ENCODE measurements at places on chromosomes 7 and 10.

- DNase-seq: peak; percentile 77
Measured at GRCh38 chr7:138460176-138460648, at the start of gene TRIM24. TRIM24 (plus strand) TSS chr7:138460259; CDS start chr7:138460549, 290 bp downstream.

- DNase-seq: no peak
Measured at GRCh38 chr10:86592413-86592812, 61.9 kb upstream of the OPN4 start.

DNA sequence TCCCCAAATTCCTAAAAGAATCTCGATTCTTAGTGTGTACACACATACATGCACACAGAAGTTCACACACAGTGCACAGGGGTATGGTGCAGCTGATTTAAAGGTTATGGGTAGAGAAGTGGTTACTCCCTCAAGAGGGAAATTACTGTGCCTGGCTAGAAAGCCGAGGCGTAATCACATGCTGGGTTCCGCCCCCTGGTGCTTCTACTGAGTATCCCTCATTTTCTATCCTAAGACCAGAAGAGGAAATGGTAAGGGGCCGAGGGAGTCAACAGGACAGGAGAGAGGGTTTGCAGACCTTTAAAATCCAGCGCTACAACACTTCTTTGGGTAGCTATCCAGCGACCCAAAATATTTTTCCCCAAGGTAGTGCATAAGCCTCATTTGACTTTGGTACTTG lies 147.3 kb upstream of the TMEM196 start:
- no peak for DNase-seq

- DNase-seq: no peak
Measured at GRCh38 chr10:45179691-45180090, 135.7 kb downstream of the OR13A1 start.

GRCh38 chr10:9828110-9828509 lies 1189.6 kb upstream of the CELF2 start:
- no peak for DNase-seq

DNA sequence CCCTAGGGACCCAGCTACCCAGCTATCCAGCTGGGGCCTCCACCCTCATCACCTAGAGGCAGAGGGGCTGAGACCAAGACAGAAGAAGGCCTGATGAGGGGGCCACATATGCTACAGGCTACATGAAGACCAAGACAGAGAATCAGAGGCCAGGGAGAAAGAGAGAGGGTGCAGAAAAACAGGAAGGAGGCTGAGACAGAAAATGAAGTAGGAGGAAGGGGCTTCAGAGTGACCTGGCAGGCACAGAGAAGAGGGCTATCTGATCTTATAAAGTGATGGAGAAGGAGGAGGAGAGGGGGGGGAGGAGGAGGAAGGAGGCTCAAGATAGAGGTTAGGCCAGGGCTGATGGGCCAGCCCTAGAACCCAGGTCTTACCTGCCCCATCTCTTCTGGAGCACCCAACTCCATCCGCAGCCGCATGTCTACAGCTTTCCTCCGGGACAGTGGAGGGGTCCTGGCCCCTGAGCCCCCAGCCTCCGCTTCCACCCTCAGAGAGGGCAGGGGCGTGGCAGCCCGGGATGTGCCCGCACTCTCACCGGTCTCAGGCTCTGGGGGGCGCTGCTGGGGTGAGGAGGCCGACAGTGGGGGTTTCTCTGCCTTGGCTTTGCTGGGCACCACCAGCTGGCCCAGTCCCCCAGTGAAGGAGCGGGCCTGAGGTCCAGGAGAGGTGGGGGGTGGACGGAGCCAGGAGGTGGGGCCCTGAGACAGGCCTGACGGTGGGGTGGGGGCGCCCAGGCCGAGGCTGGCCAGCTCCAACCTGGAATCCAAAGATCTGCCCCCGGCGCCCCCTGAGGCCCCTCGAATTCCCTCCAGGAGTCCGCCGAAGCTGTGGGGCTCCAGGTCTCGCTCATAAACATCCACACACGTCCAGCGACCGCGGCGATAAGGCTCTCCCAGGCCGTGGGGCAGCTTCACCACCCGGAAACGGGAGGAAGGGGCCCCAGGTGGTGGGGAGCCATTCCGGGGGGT lies 1.8 kb downstream of the TSC22D4 start:
- DNase-seq: no peak

GRCh38 chr10:126439942-126440341 lies 51.7 kb upstream of the ADAM12 start:
- no peak for DNase-seq

DNA sequence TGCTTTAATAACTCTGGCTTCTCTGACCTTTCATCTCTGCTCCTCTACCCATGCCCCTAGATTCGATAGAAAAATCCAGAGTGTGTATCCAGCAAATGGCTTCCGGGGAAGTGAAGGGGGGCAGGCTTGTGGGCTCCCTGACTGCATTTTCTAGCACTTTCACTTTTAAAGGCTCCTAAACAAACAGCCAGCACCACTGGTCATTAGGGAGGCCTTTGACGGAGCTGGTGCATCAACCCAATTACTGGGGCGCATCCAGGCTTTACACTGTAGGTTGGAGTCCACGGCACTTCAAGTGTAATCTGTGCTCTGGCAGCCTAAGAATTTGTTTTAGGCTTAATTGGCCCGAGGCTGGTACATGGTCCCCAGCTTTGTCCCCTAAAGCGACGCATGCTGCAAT lies 291.9 kb downstream of the GFRA1 start:
- no peak for DNase-seq

GRCh38 chr10:79410315-79411094 lies 34.9 kb downstream of the ZCCHC24 start:
- no peak for DNase-seq

DNA sequence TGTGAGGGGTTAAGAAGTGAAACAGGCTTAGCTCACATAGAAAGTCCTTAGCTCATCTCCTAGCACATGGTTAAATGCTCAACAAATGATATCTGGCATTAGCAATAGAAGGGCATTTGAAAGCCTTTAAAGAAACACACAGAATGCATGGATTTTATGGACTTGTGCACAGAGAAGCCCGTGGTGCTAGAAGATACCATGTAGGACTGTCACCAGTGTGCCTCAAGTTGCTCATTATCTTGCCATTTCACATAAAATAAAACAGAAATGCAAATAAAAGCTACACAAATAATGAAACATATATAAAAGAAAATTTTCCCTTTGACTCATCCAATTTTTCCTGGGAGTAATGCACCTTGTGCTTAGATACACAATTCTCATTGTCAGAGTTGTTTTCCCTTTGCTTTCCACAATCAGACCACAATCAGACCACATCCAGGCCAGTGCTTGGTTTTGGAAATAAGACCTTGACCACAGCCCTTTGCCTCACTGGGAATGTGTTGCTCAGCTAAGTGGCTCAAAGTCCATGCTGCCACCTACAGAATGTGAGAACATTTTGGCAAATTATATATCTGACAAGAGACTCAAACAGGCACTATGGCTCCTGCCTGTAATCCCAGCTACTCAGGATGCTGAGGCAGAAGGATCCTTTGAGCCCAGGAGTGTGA lies 9.5 kb upstream of the WDR11 start:
- no peak for DNase-seq

GRCh38 chr7:2360796-2361195 lies 6.2 kb downstream of the EIF3B start:
- DNase-seq: no peak

GRCh38 chr7:755413-755805 lies 28.3 kb upstream of the PRKAR1B start:
- DNase-seq: no peak

DNA sequence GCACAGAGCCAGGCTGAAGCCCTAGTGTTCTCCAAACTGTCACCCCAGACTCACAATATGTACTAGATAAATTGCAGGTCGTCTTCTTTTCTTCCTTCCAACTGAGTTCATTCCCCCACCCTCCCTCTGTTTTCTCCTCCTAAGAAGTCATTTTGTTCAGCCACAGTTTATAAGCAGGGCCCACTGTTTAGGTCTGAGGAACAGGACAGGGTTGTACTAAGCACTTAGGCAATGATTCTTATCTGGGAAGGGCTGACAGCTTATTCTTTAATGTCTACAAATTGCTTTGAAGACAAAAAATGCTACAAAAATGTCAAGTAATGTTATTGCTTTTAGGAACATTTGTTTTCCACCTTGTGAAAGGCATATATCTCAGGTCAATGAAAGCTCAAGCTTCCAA lies 59.1 kb downstream of the CDC123 start:
- DNase-seq: no peak

- DNase-seq: no peak
Measured at GRCh38 chr10:113274176-113274829, 278.6 kb upstream of the HABP2 start.

DNA sequence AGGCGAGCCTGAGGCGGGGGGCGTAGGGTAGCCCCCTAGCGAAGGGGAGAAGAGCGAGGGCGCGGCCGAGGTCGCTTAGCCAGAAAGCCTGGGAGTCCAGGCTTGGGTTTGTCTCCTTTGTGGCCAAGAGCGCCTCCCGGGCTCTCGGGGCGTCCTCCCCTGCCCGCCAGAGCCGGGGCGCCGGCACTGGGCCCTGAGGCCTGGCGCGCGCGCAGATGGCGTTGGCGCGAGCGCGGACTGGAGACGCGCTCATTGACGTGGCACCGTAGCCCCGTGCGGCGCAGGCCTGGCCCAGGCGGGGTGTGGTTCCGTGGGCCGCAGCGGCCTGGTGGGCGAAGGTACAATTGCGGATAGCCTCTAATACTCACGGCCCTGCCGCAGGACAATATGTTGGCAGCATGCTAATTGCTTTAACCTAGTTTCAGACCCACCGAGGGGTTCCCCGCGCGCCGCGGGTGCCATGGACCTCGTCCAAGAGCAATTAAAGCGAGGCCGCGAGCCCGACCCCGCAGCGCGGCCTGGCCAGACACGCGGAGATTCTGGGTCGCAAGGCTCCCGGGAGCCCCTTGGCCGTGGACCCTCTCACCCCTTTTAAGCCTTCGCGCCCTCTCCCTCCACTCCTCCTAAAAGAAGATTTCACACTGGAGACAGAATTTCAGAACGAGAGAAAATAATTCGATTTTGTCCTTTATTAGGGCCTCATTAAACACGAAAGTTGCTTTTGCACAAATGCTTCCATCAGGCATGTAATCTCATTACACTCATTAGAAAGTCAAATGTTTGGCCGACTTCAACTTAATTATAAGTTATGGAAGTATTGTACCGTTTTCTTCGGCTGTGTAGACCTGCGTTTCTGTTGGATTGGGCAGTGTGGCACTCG lies 3.1 kb downstream of the PTF1A start:
- no peak for DNase-seq

GRCh38 chr10:113133497-113134115 lies 183.6 kb downstream of the TCF7L2 start:
- no peak for DNase-seq

GRCh38 chr7:50735333-50735732 lies 47.4 kb downstream of the GRB10 start:
- DNase-seq: no peak

DNA sequence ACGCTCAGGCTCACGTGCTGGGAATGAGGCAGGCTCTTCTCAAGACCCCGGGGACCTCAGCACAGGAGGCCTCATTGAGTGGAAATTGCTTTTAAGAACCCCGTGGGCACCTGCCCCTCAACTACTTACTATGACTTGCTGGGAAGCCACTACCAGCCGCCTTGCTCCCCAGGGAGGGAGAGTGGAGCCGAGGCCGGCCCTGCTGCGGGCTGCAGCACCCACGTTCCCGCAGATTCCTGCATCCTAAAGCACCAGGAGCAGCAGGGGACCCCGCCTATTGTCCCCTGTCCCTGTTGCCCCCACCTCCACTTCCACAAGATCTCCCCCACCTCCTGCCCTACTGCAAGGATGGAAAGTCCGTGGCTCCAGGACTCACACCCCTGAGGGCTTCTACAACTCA lies 541.6 kb upstream of the PFKP start:
- DNase-seq: no peak

DNA sequence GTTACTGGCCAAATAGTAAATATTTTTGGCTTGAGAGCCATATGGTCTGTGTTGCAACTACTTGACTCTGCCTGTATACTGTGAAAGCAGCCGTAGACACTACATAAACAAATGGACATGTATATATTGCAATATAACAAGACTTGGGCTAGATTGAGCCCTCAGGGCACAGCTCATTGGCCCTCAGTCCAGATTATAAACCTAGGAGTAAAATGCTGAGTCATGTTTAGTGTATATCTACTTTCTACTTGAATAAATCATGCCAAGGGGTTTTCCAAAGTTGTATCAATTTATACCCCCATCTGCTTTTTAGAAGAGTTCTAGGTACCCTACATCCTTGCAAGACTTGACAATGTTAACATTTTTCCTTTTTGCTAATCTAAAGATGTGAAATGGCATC lies 27.4 kb upstream of the POU6F2 start:
- DNase-seq: no peak

DNA sequence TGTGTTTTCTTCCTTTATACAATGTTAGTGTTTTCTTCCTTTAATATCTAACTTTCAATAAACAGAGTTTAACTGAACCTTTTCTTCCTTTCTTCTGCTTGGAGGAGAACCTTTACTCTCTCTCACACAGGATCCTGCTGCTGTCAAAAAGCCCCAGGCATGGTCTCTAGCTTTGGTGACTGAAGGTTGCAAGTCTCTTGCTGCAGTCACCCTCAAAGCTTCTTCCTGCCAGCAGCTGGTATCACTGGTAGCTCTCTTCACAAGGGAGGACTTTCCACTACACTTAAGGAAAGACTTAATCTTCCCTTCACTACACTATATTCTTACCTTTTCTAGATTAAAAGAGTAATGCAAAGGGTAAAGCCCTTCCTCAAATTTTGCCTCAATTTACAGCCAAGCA lies 153.4 kb downstream of the SGMS1 start:
- no peak for DNase-seq

DNA sequence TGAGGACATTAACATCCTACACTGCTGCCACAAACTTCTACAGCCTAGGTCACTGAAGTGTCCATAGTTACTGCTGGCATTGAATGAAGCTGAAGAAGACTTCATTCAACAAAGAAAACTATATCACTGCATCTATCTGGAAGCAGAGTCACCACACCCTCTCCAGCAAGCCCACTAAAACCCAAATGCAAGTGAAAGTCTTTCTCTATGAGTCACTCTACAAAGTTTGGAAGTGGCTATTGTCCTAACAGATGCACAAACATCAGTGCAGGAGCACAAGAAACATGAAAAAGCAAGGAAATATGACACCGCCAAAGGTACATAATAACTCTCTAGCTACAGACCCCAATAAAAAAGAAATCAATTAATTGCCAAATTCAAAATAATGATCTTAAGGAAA lies 43.5 kb upstream of the CAMK2B start:
- no peak for DNase-seq

DNA sequence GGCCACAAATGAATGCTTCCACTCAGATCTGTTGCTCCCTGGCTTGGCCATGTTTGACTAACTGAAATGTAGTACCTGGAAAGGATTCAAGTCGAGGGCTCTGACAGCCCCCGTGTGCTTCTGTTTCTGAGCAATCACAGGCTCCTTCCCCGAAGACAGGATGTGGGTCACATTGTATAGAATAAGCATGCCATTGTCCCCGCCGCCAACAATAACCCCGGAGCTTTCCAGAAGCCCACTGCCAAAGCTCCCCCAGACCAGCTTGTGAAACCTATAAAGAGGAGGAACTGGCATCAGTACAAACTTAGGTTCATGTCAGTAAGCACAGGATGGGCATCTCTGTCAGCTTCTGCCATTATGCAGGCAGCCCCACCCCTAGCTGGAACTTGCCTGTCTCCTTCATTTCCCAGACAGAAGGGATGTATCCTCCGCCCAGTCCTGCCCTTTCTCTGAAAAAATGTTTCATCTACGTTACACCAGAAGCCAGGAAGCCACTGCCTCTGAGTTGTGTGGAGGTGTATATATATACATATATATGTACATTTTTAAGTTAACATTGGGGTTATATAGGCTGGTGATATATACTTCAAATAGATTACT lies 10.3 kb downstream of the SEC31B start:
- DNase-seq: no peak

GRCh38 chr7:128933180-128933891 lies 4.4 kb upstream of the IRF5 start:
- no peak for DNase-seq

GRCh38 chr7:123537026-123537642 lies 2.7 kb upstream of the IQUB start:
- no peak for DNase-seq
